GM06990 (cell line): ENCODE measurements at places on chromosomes 7 and 10.

GRCh38 chr7:122618585-122619189, 80.2 kb downstream of the RNF133 start:
- no peak for DNase-seq

DNA sequence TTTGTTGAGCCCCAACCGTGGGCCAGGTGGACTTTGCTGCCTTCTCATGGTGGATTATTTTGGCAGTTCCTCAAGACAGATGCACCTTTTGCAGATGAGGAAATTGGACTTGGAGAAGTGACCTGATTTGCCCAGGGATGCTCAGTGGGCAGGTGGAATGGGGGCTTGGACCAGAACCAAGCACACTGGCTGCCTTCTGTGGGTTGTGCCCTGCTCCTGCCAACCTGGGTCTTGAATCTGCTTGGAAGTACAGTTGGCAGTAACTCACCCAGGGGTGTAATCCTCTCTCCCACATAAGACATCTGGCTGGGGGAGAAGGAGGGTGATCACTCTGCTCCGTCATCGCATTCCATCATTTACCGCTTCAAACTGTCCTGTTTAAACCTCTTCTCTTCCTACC, 110.5 kb upstream of the GPR26 start:
- DNase-seq = no peak

DNA sequence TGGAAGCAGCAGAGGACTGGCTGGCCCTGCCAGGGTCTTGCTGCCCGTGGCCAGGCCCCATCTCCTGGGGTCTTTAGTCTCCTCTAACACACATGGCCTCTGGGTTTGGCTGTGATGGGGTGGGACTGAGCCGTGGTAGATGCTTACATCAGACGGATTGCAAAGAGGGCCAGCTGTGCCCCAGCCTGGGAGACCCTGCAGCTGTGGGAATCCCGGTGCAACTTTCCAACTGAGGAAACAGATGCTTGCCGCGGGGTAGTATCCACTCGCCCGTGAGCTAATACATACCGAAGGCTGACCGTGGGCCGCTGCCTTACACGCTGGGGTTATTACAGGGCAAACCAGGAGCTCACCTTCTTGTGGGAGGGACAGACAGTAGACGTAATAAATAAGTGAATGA, 24.1 kb upstream of the SH2B2 start:
- DNase-seq = no peak

DNA sequence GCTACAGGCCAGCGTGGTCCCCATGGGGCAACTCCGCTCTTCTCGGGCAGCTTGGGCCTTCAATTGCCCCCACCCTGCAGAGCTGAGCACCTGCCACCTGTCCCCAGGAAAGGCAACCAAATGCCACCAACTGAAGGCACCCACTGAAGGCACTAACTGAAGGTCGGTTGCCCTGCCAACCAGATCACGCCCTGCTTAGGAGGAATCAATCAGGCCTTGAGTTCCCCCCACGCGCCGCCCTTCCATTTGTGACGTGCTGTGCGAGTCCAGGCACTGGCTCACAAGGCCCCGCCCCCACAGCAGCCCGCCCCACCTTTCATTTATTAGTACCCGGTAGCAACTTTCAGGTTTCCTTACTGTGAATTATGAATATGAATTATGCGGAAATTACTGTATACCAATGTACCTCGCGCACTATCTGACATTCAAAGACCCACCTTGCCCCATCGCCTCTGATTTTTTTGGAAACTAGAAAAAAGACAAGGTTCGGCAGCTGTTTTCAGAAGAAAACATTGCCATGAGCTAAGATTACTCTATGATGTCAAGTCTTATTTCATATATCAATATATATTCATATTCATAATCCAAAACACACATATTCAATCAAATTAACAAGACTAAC, 83.6 kb upstream of the ABI1 start:
- DNase-seq = no peak

GRCh38 chr10:3347413-3348182, 175.0 kb upstream of the PITRM1 start:
- DNase-seq = no peak

GRCh38 chr7:66913118-66914037, 7.6 kb upstream of the TMEM248 start:
- no peak for DNase-seq

DNA sequence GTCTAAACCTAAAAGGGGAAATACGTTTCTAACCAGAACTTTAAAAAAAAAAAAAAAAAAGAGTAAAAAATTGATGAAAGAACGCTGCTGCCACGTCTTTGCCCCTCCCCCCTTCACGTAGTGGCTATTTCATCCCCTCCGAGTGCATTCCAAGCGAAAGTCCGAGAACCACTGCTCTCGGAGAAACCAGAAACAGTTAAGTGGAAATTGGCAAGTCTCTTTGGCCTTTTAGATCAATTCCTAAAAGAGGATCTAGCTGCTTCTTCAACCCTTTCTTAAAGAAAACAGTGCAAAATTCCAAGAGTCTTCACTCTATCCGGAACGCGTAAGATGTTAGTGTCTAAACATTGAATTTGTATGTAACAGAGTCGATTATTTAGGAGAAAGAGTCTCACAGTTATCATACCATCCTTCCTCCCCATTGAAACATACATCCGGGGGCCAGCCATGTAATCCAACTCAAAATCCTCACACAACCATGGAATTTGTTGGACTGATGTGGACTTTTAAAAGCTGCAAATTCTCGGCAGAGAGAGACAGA, 1.1 kb downstream of the P4HA1 start:
- DNase-seq = peak; percentile 24

- DNase-seq = no peak
Measured at GRCh38 chr7:143229054-143229790, 7.4 kb downstream of the TAS2R40 start.

DNA sequence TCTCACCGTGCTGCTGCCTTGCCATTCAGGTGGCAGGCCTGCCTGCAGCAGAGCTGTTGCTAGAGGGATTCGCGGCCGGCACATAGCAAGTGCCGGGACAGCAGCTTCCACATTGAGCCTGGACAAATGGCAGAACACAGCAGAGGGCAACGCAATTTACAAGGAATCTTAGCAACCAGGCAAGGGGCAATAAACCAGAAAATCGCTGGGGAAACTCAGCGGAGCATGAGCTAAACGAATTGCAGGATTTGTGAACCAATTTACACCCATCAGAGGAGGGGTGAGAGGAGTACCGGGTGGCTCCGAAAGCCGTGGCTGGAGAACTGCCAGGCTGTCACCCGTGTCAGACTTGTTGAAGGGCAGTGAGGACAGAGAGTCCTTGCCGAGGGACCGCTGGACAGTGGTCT, 58.6 kb upstream of the LOXL4 start:
- DNase-seq = no peak

DNA sequence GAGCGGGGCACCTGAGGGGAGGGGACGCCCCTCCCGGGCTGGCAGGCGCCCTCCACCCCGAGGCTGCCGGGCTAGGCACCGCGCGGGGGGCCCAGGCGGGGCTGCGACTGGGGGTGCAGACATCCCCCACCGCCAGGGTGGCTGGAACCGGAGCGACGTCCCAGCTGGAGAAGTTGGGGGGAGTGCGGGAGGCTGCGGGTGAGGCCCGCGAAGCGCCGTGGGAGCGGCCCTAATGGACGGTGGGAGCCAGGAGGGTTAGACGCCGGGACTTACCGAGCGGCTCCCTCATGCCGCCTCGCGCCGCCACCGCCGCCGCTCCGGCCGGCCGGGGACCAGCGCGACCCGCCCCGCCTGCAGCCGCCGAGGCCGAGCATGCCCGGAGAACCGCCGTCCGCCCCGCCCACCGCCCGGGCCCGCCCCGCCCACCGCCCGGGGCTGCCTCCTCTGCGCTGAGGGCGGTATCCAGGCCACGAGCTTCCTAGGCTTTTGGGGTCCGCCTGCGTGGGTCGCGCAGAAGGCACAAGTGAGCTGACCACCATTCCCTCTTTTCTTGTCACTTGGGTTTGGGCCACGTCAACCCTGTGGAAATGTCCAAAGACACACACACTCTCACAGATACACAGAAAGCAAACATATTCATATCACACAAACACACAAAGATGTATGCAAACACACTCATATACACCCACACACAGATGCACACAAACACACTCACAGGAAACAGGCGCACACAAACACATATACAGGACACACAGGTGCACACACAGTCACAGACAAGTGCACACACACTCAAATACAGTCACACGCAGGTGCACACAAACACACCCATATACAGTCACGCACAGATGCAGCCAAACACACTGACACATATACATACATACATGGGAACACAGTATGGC, at the start of gene JCAD:
Gene JCAD, minus strand, starts transcription at position 378 of the 899 bp plus-strand sequence. CDS start 11,774 bp downstream, outside the sequence.
- peak; percentile 27 for DNase-seq

DNA sequence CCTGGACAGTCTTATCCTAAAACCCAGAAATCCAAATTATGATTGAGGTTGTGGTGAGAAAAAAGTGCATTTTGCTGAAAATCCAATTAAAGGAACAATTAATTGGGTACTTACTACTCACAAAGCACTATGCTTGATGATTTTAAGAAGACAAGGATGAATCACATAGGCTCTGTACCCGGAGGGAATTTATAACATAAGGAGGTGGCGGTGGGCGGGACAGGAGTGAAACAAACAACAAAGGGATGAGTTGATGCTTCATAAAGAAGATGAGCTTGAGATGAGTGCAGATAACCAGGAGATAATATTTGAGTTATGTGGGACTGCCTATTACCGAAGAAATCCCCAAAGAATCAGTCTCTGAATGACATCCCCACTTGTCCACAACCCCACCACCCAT, 171.1 kb upstream of the FZD8 start:
- no peak for DNase-seq

- no peak for DNase-seq
Measured at GRCh38 chr10:10872035-10872673, 145.5 kb upstream of the CELF2 start.

- no peak for DNase-seq
Measured at GRCh38 chr10:132443605-132443982, 46.6 kb downstream of the PWWP2B start.

- DNase-seq = no peak
Measured at GRCh38 chr10:21202776-21203462, 305.8 kb upstream of the NEBL start.

- DNase-seq = no peak
Measured at GRCh38 chr7:124072603-124073309, 39.9 kb upstream of the TMEM229A start.

DNA sequence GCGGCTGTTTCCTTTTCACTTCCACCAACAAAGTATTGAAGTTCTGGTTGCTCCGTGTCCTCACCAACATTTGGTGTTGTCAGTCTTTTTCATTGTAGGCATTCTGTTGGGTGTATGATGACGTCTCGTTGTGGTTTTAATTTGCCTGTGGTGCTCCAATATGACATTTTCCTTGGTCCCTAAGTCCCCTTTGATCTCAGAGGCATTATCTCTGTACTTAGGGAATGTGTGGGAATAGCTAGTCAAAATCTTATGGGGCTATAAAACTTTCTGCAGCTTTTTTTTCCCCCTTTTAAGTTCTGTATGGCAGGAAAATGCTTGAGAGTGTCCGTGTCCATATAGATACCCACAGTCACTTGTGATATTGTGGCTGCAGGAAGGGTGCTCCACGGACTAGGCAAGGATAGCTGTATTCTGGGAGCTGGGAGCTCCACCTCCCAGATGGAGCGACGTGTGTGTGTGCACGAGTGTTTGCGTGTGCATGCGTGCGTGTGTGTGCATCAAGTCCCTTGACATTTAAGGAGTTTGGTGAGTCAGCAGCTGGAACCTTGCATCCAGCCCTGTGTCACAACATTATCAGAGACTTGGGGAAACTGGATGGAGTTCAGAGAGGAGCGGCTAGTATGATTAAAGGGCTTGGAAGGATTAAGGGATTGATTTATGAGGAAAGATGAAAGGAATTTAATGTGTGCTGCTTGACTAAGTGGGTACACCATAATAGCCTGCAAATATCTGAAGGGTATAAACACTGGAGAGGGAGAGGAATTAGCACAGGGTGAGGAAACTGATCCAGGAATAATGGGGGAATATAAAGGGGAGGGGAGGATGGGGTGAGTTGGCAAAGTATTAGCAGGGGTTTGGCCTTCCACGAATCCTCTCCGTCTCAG, 66.8 kb downstream of the LRMDA start:
- DNase-seq = no peak

- DNase-seq = no peak
Measured at GRCh38 chr10:108363576-108363975, 1199.1 kb upstream of the SORCS1 start.

DNA sequence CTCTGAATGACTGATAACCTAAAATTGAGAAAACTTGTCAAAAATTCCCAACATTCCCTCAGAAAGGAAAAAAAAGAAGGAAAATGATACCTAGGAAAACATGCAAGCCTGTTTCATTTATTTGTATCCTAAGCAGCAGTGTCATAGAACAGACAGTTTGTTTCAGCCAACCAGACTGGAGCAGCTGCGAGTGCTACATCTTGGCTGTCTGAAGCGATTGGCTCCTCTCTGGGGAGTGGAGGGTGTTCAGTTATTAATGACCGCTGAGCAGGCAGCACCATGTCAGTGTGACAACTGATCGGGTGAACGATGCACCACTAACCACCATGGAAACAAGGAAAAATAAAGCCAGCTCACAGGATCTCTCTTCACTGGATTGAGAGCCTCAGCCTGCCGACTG, at the start of gene LRRN3:
Gene LRRN3, plus strand, starts transcription at position 282 of the 400 bp plus-strand sequence. CDS start 31,646 bp downstream, outside the sequence.
- no peak for DNase-seq

GRCh38 chr7:132162556-132163144, 413.6 kb downstream of the PLXNA4 start:
- DNase-seq = no peak
